Activated CD4-positive, alpha-beta T cell treated with anti-CD3 and anti-CD28 coated beads for 36 hours (primary cell): ENCODE measurements at places on chromosomes 5 and 9. TPM values are rescaled to one million over a fixed set of nuclear protein-coding genes. Genes with fewer than 3 reads are reported as not detected.

- DNase-seq = no peak
Measured at GRCh38 chr5:74021126-74021525, 395.1 kb downstream of the ARHGEF28 start.

DNA sequence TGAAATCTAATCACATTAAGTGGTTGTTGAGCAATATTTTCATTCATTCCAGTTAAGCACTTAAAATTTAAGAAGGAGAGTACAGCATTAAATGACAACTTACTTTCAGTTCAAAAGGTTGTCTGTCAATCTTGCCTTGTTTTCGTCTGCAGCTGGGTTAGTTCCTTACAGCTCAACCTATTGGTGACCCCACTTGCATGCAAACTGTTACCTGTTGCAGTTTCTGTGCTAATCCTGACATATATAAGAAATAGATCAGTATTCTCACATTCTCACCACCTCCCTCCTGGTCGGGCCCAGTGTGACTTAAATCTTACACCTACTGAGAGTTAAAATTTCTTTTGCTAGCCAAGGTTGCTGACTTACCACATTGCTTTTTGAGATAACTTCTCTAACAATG lies 191.8 kb upstream of the SMC2 start:
- DNase-seq = no peak

DNA sequence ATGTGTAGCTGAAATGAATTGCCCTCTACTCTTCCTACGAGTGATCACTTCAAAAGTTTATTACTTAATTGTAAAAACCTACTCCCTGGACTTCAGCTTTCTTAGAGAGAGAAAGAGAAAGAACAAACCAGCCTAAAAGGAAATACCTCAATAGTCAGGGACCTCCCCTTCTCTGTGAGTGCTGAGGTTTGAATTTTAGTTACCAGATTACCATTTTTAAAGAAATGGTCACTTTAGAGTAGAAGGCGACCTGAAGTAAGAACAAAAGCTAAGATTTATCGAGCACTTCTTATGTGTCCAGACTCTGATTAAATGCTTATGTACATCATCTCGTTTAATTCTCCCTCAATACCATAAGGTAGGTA lies 11.3 kb downstream of the RAPGEF1 start:
- DNase-seq = no peak

GRCh38 chr5:180133551-180133950 lies 62.0 kb upstream of the RNF130 start:
- no peak for DNase-seq

GRCh38 chr5:103033696-103034095 lies 86.2 kb downstream of the GIN1 start:
- DNase-seq = no peak

DNA sequence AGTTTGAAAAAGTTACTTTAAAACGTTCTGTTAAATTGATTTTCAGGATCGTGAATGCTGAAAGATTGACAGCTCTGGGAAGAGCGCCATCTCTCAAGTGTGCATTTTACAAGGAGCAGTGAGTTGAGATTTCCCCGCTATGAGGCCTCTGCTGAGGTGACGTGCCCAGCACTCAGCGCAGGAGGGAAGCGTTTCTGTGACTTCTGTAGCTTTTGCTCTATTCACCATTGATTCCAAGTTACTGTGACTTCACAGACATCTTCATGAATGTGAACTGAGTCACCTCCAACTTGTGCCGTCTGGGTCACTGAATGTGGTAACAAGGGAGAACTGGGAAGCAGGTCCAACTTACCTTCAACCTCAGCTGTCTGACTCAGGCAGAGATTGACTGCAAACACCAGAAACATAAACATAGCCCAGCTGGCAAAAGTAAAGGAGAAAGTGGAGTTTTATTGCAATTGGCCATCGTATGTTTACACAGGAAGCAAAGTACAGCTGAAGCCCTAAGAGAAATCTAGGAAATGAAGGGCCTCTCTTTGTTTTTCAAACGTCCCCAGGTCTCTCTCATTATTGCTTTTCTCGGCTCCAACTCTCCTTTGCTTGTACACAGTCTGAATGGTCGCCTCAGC lies 428.8 kb upstream of the CLINT1 start:
- no peak for DNase-seq

DNA sequence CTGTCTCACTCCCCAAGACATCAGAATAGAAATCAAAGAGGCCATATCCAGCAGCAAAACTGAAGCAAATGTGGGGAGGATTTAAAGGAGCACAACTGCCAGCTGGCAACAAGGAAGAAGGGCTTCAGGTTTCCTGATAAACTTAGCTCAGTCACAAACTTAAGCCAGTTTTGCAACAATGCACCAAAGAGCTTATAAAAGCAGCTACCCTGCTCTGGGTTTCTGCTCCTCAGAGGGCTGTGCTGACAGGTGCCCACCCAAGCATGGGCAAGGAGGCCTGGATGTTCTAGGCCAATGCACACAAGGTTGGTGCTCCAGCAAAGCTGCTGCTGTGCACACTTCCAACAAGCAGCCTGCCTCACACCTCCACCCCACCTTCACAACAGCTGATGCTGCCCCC lies 132.9 kb downstream of the SIL1 start:
- DNase-seq = no peak

GRCh38 chr9:136645352-136645902 lies 17.3 kb upstream of the EGFL7 start:
- DNase-seq = no peak

DNA sequence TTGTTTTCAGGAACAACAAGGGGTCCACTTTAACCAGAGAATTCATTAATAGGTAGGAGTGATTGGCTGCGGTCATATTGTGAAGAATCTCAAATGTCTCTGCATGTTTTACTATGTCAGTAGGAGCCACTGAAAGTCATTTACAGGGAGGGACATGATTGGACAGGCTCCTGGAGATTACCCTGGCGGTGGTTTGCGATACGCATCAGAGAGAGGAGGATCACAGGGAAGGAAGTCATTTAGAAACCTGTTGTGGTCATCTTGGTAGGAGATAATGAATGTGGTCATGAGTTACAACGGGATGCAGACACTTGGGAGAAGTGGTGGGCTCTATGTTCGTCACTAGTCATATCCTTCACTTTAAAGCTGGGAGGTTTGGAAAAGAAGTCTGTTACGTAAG lies 262.8 kb downstream of the FAM114A2 start:
- DNase-seq = no peak

Gene CNTNAP3
- not detected for total RNA-seq

Gene LVRN
- 0.11 TPM for total RNA-seq

Gene FAM174A
- 3.9 TPM for total RNA-seq
